Parietal lobe (tissue), 2 donors: ENCODE measurements at places on chromosomes 2 and 18. TPM values are rescaled to one million over a fixed set of nuclear protein-coding genes. Genes with fewer than 3 reads are reported as not detected.

The UGT1A4 gene
- total RNA-seq = not detected

The IL1A gene
- not detected for total RNA-seq

The ATOH8 gene
- total RNA-seq = 3.1 TPM

The ERICH2 gene
- not detected for total RNA-seq

The RUFY4 gene
- not detected for total RNA-seq
